ENCODE measurements at places on chromosomes 5 and 9. TPM values are rescaled to one million over a fixed set of nuclear protein-coding genes. Genes with fewer than 3 reads are reported as not detected.
A peak's percentile ranks its signal among the peaks of the same experiment; 100 is the strongest.

The NDUFAF2 gene
- total RNA-seq: 23.4 TPM

The KIF12 gene
- total RNA-seq: 0.47 TPM

DNA sequence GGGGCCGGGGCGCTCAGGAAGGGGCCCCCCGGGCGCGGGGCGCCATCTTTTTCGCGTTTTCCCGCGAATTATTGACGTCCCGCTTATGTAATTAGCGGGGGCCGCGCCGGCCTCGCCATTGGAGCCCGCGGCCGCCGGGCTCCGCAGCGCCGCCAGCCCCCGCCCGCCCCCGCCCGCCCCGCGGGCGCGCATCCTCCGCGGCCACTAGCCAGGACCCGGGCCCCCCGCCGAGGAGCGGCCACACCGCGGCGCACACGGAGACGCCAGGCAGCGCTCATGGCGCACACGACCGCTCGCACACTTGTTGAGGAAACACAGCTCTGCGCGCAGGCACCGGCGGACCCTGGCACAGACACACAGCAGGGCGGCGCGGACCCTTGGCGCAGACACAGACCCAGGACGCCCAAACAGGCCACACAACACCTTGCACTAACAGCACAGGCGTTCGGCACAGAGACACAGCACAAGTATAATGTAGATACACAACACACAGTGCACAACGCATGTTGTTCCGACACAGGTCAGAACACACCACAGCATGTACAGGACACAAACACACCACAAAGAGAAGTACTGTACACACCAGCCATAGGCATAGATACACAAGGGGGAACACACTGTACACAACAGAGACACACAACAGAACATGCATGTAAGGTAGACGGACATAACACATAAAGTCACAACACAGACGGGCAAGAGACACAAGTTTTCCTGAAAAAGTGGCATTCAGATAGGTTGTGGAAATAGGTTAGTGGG is 467 bp upstream of the PHF19 start:
- H3K4me3 ChIP-seq: peak overlapping the region; percentile 80
- H3K4me1 ChIP-seq: peaks cover 51% of the 10 kb centered on the region
- no peaks in the 10 kb centered on the region for H3K27me3 ChIP-seq
- H3K27ac ChIP-seq: peak overlapping the region; percentile 58
- peak; percentile 87 for DNase-seq

DNA sequence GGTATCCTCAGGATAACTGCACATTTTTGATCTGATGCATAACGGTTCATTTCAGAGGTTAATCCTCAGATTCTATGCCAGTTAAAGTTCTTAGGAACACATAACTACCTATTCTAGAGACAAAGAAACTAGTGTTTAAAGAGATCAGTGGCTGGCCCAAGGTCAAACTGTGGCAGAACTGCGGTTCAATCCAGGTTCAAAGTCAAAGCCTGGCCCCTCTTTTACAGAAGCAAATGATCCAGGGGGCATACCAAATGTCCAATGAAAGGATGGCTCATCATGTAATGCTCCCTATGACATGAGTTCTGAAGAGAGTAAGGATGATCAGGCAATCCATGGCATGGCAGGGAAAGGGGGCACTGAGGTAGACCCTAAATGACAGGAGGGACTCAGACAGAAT is 283.3 kb downstream of the SPOCK1 start:
- DNase-seq: no peak
- no peak overlapping the region for H3K4me3 ChIP-seq
- H3K27me3 ChIP-seq: no peaks in the 10 kb centered on the region
- no peak overlapping the region for H3K27ac ChIP-seq
- H3K4me1 ChIP-seq: peaks cover 24% of the 10 kb centered on the region

DNA sequence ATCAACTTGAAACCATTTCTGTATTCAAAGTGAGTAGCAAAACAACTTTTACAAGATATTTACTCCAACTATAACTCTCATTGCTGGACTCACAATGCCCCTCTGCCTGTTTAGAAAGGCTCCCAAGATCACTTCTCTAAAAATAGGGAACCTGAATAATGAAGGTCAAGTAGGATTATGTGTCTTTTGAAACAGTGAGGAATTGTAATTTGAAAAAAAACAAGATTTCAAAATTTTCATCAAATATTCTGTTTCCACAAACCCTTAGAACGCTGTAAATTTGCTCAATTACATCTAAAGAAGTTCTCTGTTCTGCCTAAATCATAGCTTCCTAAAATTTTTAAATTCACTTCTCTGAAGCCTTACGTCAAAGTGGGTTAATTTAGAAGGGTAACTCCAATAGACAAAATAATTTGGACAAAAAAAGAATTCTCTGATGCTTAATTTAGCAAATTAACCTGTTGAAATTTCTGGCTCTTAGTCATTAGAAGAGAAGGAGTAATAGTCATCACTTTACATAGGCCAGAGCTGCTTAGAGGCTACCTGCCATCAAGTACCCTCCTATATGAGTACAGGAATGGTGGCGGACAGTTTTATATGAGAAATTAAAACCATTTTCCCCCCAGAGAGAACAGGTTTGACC is 4.0 kb downstream of the ELL2 start:
- peaks cover 72% of the 10 kb centered on the region for H3K4me1 ChIP-seq
- H3K4me3 ChIP-seq: peak overlapping the region; percentile 90
- H3K36me3 ChIP-seq: peaks cover 13% of the 10 kb centered on the region
- peak overlapping the region; percentile 5 for H3K27ac ChIP-seq
- H3K27me3 ChIP-seq: no peaks in the 10 kb centered on the region
